Cardiac muscle cell (in vitro differentiated cells and primary cell): ENCODE measurements at places on chromosomes 12 and 14.
A peak's percentile ranks its signal among the peaks of the same experiment; 100 is the strongest.

DNA sequence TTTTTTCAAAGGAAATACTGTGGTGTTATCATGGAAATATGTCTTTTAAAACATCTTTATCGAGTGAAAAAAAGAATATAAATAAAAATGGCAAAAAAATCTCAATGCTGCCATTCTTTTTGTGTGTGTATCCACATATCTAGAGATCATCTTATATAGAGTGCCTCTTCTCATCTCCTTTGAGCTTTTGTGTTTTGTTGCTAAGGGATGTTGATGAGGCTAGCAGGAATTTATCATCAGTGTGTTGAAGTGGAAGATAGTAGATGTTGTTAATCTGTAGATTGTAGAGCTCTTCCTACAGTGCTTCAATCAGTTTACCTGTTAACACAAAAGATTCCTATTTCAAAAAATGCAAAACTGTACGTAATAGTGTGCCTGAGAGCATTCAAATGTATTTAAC is 1738.0 kb upstream of the SEL1L start:
- no peaks in the 10 kb centered on the region for H3K36me3 ChIP-seq
- no peak for DNase-seq
- no peak overlapping the region for H3K4me3 ChIP-seq

DNA sequence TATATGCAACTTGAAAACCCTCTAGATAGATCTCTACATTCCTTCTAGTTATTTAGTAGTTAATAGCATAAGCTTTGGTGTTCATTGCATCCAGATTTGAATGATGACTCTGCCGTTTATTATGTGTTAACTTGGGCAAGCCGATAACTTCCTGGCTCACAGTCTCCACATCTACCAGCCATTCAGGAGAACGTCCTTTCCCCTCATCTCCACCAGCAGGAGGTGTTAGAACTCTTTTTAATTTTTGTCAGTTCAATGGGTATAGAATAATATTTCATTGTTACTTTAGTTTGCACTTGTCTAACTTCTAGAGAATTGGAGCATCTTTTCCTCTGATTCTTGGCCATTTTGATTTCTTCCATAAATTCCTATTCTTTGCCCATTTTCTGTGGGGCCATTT is 30.0 kb upstream of the WSCD2 start:
- H3K4me3 ChIP-seq, result no peak overlapping the region
- no peaks in the 10 kb centered on the region for H3K36me3 ChIP-seq
- no peak for DNase-seq
- H3K27ac ChIP-seq, result no peak overlapping the region
- H3K4me1 ChIP-seq, result peaks cover 13% of the 10 kb centered on the region

DNA sequence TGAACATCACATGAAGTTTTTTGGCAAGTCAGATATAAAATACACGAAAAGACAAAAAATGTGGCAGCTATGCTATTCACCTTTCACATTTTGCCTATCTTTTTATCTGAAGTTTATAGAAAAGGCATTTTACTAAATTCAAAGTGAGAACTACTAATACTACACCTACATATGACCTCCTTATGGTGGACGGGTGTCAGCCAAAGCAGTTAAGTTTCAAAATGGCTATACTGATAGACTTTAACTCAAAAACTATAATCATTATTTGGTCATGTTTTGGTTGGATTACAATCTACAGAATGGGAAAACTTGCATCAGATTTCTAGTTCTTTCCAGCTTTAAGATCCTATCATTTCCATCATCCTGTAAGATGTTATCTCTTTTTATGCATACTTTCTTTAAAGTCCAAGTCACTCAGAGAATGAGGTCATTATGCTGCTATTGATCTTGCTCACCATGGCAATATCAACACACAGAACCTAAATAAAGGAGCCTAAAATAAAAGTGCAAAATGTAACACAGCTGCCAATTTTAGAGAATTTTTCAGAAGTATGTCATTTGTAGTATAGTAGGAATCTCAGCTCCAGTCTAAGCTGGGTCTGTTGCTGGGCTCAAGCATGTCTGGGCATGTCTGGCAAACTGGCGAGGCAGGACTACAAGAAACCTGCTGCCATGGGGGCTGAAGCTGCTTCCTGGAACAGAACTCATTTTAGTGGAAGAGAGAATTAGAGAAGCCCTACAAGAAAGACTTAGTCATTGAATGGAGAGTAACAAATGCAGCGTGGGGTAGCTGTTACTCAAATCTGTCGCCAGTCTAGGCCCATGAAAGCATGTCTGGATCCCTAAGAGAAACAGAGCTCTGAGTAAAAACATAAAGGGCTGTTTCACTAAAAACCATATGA is 7.6 kb upstream of the AEBP2 start:
- no peaks in the 10 kb centered on the region for H3K36me3 ChIP-seq
- H3K27me3 ChIP-seq, result no peaks in the 10 kb centered on the region
- no peaks in the 10 kb centered on the region for H3K4me1 ChIP-seq
- no peak overlapping the region for H3K4me3 ChIP-seq

DNA sequence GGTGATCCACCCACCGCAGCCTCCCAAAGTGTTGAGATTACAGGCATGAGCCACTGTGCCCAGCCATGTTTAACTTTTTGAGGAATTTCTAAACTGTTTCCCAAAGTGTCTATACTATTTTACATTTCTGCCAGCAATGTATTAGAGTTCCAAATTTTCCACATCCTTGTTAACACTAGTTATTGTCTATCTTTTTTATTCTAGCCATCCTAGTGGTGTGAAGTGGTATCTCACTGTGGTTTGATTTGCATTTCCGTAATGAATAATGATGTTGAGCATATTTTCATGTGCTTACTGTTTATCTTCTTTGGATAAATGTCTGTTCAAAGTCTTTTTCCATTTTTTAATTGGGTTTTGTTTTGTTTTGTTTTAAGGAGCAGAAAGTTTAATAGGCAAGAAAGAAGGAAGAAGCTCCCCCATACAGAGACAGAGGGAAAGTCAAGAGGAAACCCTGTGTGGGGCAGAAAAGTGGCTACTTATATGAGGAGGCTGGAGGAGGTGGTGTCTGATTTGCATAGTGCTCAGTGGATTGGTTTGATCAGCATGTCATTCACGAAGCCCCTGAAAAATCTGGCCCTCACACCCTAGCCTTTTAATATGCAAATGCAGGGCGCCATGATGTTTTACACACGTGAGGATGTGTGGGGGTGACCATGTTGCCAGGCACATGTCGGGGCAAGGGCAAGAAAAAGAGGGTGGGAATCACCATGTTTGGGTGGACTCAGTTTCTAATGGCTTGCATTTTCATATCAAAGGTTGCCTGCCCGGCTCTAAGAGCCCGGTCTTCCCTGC is 14.9 kb downstream of the TXNRD1 start:
- H3K27me3 ChIP-seq, result no peaks in the 10 kb centered on the region
- no peak overlapping the region for H3K4me3 ChIP-seq
- H3K27ac ChIP-seq, result no peak overlapping the region
- DNase-seq, result no peak

GRCh38 chr14:67941456-67942018 is 122.0 kb downstream of the RAD51B start:
- no peak overlapping the region for H3K4me3 ChIP-seq
- DNase-seq, result peak; percentile 53
- H3K4me1 ChIP-seq, result peaks cover 19% of the 10 kb centered on the region
- H3K27me3 ChIP-seq, result no peaks in the 10 kb centered on the region
- H3K27ac ChIP-seq, result peak overlapping the region; percentile 21

- no peaks in the 10 kb centered on the region for H3K27me3 ChIP-seq
- no peak overlapping the region for H3K4me3 ChIP-seq
- H3K27ac ChIP-seq, result no peak overlapping the region
- no peaks in the 10 kb centered on the region for H3K4me1 ChIP-seq
- DNase-seq, result no peak
Measured at GRCh38 chr14:101873076-101873825, 91.1 kb upstream of the DYNC1H1 start.

- H3K27ac ChIP-seq, result no peak overlapping the region
- no peak overlapping the region for H3K4me3 ChIP-seq
- no peak for DNase-seq
Measured at GRCh38 chr14:75113932-75114539, 12.8 kb downstream of the NEK9 start.

GRCh38 chr12:122921917-122922316 is 26.0 kb upstream of the VPS37B start:
- no peak overlapping the region for H3K4me3 ChIP-seq
- no peak overlapping the region for H3K27ac ChIP-seq
- no peak for DNase-seq
- peaks cover 9% of the 10 kb centered on the region for H3K4me1 ChIP-seq

DNA sequence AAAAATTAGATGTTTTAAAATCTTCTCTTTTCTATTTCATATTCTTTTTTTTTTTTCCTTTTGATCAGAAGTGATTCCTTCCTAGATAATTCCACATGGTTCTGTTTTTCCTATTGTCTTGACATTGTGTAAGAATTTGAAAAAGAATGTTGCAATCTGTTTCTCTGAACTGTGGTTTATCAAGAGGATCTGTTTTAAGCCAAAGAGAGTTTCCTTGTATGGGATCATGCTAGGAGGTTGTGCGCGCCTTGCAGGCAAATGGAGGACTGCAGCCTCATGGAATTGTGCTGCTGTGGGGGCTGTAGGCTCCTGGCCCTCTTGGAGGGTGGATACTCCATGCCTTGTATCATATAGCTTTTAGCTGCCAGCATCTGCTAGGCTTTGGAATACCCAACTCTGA is 43.3 kb upstream of the MBIP start:
- H3K27me3 ChIP-seq, result peaks cover 17% of the 10 kb centered on the region
- no peaks in the 10 kb centered on the region for H3K36me3 ChIP-seq
- no peaks in the 10 kb centered on the region for H3K4me1 ChIP-seq
- H3K27ac ChIP-seq, result no peak overlapping the region

GRCh38 chr12:93461503-93461902 is 5.8 kb upstream of the MRPL42 start:
- peak; percentile 37 for DNase-seq
- H3K4me3 ChIP-seq, result no peak overlapping the region
- H3K4me1 ChIP-seq, result no peaks in the 10 kb centered on the region
